ENCODE measurements at places on chromosomes 4 and X. TPM values are rescaled to one million over a fixed set of nuclear protein-coding genes. Genes with fewer than 3 reads are reported as not detected.

DNA sequence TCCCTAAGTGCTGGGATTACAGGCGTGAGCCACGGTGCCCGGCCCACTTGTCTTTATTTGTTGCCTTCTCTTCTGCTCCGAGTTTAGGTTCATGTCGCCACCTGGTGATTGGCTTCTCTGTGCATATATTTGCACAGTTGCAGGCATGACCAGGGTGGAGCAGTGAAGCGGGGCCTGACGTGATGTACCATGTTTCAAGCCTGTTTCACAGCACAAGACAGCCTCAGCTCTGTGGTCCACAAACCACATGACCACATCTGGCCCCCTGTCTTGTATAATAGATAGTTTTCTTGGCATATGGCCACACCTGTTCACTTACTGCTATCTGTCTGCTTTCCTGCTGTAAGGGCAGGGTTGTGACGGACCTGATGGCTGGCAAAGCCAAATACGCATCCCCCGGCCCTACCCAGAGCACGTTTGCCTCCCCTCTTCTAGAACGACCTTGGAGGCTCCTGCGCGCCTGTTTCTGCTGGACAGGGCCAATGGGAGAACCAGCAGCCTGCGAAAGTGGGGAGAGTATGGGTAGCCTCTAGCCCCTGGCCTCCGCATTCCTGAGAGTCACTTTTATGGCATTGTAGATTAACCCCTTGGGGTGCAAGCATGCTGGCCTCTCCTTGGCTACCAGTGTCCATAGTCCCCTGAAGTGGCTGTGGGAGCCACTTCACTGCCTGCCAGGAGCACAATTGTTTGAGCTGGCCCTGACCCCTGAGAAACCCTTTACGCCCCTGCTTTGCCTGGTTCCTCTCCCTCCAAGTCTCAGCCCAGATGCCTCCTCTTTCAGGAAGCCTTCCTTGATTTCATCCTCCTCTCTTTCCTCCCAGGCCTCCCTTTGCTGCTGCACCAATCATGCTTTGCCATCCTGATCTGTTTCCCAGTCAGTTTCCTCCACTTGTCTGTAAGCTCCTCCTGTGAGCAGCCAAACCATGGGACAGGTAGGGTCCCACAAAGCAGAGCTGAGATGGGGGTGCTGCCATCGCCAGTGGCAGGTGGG, 6.0 kb upstream of the SH3TC1 start:
- no peak for DNase-seq

GRCh38 chr4:88147799-88148217, 10.6 kb downstream of the ABCG2 start:
- DNase-seq, result no peak

DNA sequence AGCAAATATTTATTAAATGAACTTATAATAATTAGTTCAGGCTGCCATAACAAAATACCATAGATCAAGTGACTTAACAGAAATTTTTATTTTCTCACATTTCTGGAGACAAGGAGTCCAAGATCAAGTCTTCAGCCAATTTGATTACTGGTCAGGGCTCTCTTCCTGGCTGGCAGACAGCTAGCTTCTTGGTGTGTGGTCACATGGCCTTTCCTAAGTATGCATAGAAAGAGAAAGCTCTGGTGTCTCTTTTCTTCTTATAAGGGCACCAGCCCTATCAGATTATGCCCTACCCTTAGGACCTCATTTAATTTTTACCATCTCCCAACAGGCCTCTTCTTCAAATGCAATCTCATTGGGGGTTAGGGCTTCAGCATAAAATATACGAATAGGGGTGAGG, 438.5 kb upstream of the INTU start:
- DNase-seq, result no peak

Gene ESX1
- total RNA-seq, result not detected

- DNase-seq, result no peak
These were observed 92.0 kb downstream of the TRAPPC11 start for GRCh38 chr4:183751106-183751505.

GRCh38 chr4:73234712-73235111, 23.9 kb downstream of the ANKRD17 start:
- no peak for DNase-seq

Gene CDKL2
- 0.16 TPM for total RNA-seq

Gene CLCN5
- 2.8 TPM for total RNA-seq

Gene HTRA3
- not detected for total RNA-seq

- DNase-seq, result no peak
These were observed 100.1 kb downstream of the EIF4E start for GRCh38 chr4:98828801-98829200.

DNA sequence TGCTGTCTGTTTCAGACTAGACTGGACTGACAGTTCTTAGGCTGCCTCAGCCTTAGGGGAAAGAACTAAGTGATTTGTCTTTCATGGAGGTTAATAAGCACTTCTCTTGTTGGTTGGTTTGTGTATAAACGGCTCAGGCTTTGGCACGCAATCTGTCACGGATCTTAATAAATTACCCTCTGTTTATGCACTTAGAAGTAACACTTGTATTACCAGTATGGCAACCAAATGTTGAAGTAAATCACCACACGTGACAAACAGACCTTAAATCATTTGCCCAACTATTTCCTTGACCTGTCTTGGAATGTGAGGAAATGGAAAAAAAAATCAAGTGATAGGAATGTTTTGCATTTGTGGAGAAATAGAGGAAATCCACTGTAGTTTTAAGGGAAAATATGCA, 69.9 kb downstream of the TEX13A start:
- DNase-seq, result no peak

- no peak for DNase-seq
These were observed 132.2 kb upstream of the FUNDC1 start for GRCh38 chrX:44674906-44675305.

GRCh38 chrX:120504569-120504968, 35.5 kb upstream of the LAMP2 start:
- DNase-seq, result no peak

Gene PF4V1
- not detected for total RNA-seq

GRCh38 chr4:182133033-182133432, 110.2 kb upstream of the TENM3 start:
- DNase-seq, result no peak

DNA sequence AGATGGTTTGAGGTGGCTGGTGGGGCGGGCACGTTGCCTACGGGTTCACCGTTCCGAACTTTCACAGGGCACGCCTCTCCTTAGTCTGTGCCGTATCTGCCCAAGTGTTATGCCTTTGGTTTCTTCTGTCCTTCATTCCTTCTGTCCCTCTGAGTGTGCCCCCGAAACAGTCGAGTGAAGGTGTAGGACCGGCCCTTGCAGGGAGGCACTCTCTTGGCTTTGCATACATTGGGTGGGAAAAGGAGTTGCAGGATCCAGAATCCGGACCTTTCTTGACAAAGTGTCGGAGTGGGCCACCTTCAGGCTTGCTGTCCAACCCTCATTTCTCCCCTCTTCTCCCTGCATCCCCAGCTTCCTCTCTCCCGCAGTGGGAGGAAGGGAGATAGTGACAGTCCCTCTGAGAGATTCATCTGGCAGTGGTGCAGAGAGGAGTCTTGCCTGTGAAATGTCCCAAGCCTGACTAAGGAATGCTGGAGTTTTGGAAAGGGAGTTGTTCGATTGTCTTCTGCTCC, 569 bp downstream of the ARFIP1 start:
- no peak for DNase-seq

- DNase-seq, result no peak
These were observed 15.8 kb downstream of the NLGN3 start for GRCh38 chrX:71160475-71160874.
